HT1080 (cell line): ENCODE measurements at places on chromosomes 7 and 10.

GRCh38 chr10:24554036-24554435 is 169.7 kb downstream of the ARHGAP21 start:
- DNase-seq: no peak

GRCh38 chr10:35219891-35220890 is 93.5 kb downstream of the CREM start:
- no peak for DNase-seq

DNA sequence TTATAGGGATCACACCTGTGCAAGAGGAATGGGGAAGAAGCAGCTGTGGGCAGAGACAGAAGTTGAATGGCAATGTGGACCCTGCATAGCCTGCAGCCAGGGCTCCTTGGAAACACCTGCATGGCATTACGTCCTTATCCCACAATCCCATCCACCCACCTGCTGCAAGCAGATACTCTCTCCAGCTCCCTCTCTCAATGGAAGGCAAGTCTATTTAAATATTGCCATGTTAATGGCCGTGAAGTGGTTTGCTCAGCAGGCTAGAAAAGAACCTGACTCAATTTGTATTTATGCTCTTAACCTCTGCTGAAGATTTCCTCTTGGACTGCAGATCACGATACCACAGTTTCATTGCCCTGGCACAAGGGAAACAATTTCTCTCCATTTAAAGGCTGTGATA is 417.0 kb downstream of the TYW1 start:
- no peak for DNase-seq

DNA sequence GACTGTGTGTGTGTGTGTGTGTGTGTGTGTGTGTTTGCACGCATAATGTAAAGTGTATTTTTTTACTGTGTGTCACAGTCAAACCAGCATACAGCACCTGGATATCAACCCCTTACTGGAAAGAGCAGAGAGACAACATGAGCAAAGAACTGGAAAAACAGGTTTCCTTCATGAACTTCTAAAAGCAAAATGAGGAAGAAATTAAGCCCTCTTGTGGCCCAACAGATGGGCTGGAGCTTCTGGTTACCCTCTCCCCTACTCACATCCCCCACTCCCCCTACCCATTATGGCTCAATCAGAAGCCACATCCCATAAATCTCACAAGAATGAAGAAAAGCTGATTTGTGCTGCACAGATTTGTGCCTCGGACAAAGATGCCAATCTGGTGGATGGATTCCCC is 36.2 kb downstream of the PDE1C start:
- no peak for DNase-seq

- DNase-seq: no peak
Measured at GRCh38 chr10:17548770-17549169, 68.4 kb downstream of the HACD1 start.

DNA sequence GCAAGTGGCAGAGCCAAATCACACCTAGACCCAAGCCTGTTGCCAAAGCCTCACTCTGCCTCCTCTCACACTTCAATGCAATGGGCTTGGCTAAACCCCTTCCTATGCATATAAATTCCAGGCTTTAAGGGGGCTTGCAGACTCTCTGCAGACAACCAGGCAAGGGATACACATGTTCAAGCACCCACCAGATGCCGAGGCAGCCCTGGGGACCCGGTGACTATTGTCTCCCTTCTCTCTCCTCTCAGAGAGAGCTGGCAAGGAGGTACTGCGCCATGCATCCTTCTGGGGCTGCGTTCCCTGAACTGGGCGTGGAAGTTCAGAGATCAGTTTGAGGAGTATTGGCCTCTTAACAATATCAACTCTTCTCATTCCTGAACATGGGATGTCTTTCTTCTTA is 131.2 kb downstream of the ARHGAP22 start:
- no peak for DNase-seq

DNA sequence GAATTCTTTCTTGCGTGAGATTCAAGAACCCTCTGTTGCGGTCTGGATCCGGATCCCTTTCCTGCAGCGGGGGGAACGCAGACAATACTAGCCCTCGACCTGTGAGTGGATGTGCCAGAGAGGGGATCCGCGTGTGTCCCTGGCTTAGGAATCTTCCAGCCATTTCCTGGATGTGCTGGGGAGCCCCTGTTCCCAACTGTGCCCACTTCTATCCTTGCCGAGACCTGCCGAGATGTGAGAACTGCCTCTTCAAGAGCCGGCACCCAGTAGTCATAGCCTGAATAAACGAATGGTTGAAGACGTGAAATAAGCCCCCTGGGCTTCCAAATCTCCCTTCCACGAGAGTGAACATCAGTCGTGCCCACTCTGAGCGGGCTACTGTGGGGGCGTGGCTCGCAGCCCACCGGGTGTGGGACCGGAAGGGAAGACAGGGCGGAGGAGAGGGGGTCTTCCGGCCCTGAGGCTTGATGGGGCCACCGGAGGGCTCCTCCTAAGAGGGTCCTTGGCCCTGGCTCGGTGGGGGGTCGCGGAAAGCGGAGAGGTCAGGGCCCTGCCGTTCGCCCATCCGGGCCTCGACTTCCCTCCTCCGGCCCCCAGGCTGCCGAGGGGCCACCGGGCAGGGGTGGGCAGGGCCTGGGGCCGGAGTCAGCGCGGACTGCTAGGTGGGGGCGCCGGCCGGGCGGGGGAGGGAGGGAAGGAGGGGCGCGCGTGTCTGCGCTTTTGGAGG is 1.3 kb upstream of the CCDC136 start:
- no peak for DNase-seq

DNA sequence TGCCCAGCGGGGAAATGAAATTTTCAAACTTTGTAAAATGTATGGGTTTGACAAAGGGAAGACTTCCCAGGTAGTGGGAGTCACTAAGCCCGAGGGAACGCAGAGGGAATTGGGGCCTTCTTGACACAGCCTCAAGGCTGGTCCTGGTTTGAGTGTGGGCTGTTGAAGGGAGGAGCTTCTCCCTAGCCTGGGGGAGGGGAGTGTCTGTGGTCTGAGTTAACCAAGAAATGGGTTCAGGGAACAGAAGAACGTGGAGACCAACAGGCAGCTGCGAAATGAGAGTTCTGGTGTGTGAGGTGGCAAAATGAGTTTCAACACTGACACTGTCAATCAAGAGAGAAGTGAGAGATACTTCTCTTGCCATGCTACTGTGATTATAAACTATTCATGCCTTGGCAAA is 32.7 kb upstream of the BAMBI start:
- no peak for DNase-seq

DNA sequence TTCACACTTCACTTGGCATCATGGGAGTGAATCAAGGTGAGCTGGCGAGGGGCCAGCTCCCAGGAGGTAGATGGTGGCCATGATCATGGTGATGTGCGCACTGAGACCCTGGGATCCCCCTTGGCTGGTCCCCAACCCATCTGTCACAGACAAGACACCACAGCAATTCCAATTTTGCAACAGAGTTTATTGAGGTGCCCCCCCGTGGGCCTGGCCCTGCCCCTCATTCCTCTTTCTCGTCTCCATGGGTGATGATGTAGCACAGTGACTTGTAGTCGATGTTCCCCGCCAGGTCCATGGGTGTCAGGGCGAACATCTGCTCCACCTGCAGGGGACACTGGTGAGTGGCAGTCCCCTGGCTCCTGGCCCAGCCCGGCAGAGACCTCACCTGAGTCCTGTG is 2.4 kb downstream of the MYL7 start:
- DNase-seq: no peak

- peak; percentile 48 for DNase-seq
Measured at GRCh38 chr7:27723085-27723484, 16.9 kb upstream of the TAX1BP1 start.

DNA sequence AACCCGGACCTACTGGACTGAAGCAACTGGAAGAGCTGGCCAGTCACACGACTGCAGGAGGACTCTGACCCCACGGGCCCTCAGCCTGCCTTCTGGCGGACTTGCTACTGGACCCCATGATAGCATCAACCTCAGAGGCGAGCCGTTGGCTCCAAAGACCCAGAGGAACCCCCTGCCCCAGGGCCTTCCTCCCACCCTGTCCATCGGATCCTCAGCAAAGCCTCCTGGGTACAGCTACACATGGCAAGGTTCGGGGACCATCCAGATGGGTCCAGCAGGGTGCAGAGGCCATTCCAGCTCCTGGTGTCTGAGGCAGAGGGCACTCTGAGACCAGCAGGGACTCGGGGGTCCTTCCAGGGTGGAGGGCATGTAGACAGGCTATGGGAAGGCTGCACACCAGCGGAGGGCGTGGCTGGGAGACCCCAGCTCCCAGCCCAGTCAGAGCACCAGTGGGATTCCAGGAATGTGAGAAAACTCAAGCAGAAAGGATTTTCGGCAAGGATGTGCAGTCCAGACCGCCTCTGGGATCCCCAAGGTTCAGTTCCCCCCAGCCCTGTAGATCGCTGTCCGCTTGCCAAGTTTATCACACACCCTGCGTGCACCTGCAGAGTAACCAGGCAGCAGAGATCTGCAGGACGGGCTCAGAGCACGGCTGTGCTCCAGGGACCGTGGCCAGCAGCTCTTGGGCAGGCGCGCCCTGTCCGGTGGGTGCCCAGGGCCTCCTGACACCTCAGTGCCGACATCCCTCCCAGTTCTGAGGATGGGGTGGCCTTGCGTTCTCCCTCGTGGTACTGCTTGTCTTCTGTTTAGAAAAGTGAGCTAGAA is 89.8 kb upstream of the PPP2R2D start:
- DNase-seq: no peak

- DNase-seq: no peak
Measured at GRCh38 chr10:71985542-71986250, 21.5 kb downstream of the CHST3 start.

DNA sequence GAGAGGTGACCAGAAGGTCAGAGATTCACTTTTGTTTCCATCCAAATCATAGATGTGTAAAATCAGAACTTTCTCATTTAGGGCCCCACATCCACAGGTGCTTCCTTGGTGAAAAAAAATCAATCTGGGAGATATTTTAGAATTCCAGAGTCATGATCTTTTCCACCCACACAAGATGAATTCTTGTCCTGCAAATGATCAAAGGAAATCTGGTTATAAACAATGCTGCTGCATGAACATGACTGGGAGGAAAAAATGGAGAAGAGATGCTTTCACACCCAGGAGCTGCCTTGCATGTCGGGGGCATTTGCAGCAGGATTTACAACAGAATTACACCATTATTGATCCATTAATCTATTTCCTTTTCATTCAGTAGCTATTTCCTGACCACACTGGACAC is 106.5 kb upstream of the TMEM72 start:
- DNase-seq: no peak

GRCh38 chr7:38102507-38102906 is 75.5 kb upstream of the STARD3NL start:
- no peak for DNase-seq

DNA sequence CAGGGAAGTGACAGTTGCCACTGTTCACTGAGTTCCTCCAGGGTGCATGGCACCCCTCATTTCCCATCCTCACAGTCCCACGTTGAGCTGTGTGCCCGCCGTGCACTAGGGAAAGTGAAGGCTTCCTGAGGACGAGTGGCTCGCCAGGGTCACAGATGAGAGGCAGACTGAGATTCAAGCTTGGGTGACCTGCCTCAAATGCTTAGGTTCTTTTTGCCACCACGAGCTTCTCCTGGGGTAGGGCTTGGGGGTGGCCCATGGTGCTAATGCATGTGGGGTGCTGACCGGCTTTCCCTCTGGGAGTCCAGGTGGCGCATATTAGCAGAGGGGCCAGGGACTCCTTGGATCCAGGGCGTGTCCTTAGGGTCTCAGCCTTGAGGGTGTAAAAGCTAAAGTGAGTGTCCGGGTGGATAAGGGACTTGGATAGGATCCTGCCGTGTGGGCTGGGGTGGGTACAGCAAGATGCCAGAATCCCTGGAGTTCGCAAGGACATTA is 1.9 kb downstream of the CALHM2 start:
- no peak for DNase-seq

- DNase-seq: no peak
Measured at GRCh38 chr10:102975483-102976379, 57.6 kb downstream of the CNNM2 start.

DNA sequence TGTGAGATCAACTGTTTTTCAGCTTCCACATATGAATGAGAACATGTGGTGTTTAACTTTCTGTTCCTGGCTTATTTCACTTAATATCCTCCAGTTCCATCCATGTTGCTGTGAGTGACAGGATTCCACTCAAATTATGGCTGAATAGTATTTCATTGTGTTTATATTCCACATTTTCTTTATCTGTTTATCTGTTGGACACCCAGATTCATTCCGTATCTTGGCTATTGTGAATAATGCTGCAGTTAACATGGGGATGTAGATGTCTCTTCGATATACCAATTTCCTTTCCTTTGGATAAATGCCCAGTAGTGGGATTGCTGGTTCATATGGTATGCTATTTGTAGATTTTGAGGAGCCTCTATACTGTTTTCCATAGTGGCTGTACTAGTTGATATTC is 47.9 kb downstream of the GALNT11 start:
- DNase-seq: no peak

- DNase-seq: no peak
Measured at GRCh38 chr7:17654940-17655339, 285.4 kb downstream of the SNX13 start.

DNA sequence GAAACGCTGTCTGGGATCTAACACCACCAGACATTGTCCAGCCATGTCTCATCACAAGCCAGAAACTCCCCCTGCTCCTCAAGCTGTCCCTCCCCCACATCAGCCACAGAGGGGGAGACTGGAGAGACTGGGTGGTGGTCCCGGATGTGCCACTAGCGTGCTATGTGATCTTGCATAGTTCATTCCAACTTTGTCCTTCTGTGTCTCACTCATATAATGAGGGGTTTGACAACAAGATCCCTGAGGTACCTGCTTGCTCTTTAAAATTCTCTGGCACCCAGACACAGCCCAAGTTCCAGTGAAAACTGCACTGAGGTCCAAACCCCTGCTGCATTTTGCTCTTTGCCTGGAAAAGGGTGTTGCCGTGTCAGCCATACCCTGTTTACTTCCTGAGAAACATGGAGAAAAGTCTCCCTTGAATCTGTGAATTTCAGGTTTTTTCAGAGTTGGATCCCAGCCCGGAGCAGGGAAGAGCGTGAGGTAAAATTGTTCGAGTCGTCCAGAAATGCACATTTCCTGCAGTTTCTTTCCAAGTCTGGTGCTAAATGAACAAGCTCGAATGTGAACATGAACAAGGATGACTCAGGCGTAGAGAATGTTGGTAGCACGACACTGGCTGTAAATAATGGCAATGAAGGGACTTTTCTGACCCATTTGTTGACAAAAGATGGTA is 156.6 kb downstream of the CCDC3 start:
- peak; percentile 81 for DNase-seq

DNA sequence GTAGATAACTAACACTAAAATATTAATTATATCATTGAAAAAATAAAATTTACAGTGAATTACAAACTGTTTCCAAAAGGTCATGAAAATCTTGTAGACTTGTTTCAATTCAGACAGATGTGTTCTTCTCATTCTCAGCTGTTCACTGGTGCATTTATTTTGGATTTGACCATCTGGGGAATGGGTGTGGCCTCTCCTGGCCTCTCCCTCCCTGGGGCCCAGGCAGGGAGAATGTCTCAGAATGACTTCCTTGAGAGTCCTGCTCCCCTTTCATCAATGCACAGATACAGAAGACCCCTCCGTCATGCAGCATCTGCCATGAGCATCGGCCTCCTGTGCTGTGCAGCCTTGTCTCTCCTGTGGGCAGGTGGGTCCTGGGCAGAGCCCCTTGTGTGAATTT is 192.8 kb upstream of the PRSS58 start:
- no peak for DNase-seq

- no peak for DNase-seq
Measured at GRCh38 chr10:117327262-117327661, 48.0 kb downstream of the PDZD8 start.

- DNase-seq: no peak
Measured at GRCh38 chr10:46520381-46520780, 36.1 kb downstream of the GPRIN2 start.

- no peak for DNase-seq
Measured at GRCh38 chr10:118767297-118768040, 12.7 kb upstream of the CACUL1 start.

- no peak for DNase-seq
Measured at GRCh38 chr10:5862360-5862961, 27.2 kb downstream of the ANKRD16 start.
